ENCODE measurements at places on chromosomes 2 and 18.

GRCh38 chr2:67950919-67951318 lies 111.9 kb downstream of the C1D start:
- DNase-seq = no peak

DNA sequence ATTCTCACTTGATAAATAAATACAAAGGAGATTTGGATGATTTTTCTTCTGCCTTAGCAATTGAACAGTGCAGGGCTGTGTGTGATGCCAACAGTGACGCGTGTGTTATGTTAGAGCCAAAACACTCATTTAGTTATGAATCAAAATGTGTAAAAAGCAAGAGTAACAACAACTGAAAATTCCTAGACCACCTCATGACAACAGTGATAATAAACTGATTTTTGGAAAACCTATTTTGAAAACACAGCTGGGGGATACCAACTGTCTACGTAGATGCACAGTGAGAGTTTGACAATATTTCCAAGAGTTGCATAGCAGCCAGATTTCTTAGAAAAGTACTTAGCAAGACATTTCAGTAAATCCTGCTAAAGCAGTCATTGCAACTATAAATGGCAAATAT lies 323.9 kb downstream of the GALR1 start:
- DNase-seq = no peak

DNA sequence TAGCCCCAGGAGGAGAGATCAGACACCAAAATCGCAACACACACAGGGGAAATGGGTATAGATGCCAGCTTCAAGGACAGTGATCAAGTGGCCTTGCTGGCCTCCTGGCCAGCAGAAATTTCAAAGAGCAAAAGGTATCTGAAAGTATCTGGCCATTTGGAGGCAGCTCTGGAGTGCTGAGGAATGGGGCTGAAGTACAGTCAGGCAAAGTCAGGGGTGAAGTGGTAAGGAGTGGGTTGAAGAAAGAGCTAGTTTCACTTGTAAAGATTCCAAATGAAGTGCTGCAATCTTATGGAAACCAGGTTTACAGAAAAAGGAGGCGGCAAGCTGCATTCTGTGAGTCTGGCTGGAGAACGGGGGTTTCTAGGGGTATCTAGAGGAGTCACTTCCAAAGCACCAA lies 19.2 kb upstream of the PCBP1 start:
- DNase-seq = no peak

- no peak for DNase-seq
These were observed 51.1 kb downstream of the RALBP1 start for GRCh38 chr18:9526458-9526857.

- DNase-seq = no peak
These were observed 625.6 kb downstream of the EPHA4 start for GRCh38 chr2:220946552-220946951.

- DNase-seq = no peak
These were observed 124.9 kb downstream of the CSRNP3 start for GRCh38 chr2:165594231-165594934.

DNA sequence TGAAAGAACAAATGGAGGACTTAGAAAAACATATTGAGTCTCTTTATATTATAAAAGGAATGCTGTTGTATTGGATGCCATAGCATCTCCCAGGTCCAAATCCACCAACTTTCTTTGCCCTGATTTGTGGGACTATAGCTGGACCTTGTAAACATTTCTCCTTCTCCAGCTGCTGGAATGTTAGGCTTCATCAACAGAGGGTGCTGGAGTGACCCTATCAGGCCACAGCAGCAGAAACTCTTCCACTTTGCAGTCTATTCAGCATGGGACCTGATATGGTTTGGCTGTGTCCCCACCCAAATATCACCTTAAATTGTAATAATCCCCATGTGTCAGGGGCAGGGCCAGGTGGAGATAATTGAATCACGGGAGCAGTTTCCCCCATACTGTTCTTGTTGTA lies 138.4 kb upstream of the ARL4C start:
- DNase-seq = no peak

DNA sequence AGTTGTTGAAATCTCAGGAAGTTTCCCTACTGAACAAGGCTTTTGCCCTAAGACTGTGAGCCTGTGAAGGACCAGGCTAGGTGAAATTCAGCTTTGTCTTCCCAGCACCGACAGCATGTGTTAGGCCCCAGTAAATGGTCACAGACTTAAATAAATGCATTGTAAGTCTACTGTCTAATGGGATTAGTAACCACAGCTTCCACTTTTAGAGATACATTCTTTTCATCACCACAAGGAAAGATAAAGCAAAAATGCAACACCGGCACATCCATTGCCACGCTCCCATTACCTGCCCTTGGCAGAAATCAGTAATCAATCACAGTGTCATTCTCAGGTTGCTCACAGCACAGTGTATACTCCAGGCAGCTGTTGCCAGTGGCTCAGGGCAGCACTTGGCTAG lies 59.3 kb downstream of the CRACDL start:
- DNase-seq = no peak

- no peak for DNase-seq
These were observed 14.7 kb upstream of the ARPC2 start for GRCh38 chr2:218202266-218202665.

DNA sequence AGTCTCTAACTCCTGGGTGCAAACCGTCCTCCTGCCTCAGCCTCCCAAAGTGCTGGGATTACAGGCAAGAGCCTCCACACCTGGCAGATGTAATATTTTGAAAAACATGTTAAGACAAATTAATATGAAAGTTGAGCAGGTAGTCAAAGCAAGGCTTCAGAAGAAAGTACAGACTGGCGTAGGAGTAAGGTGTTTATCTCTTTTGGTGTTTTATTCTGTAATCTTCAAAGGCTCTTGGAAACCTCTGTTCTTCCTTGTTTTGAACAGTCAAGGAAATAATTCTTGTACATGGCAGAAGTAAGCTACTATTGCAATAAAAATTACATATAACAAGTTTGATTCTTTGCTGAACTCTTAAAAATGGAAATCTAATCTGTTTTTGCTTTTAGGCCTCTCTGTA lies 5.3 kb downstream of the RNF138 start:
- no peak for DNase-seq

DNA sequence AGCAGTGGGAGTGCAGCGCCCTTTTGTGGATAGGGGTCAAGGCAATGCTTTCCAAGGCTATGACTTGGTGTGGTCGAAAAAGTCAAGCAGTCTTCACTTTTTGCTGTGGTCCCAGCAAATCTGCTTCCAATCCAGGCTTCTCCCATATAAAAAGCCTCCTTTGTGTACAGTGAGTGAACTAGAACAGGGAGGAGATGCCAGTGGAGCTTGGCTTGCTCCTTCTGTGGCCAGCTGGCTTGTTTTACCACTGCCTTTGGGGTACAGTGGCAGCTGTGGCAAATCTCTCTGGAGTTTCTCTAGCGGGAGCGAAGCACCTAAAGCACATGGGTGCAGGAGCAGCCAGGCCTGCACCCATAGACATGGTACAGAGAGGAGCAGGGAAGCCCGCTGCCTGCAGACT lies 103.5 kb downstream of the MSH2 start:
- no peak for DNase-seq

DNA sequence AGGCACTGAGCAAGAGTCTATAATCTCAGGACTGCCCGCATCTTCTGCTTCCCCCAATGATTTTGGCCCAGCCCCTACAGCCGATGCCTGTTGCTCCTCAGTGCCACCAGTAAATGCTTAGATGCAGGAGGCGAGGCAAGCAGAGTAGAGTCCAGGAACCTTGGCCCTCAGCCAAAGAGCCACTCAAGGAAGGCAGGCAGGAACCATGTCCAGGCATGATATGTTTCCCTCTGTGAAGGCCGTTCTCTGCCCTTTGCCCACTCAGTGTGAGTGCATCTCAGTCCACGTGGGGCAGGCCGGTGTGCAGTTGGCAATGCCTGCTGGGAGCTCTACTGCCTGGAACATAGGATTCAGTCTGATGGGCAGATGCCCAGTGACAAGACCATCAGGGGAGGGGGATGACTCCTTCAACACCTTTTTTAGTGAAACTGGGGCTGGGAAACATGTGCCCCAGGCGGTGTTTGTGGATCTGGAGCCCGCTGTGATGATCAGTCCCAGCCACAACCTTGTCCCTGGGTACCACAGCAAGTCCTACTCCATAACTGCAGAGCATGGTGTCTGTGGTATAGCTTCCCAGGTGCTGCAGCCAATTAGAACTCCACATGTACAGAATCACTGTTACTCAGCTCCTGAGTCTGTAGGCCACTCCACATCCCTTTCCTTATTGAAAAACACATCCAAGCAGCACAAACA lies 9.7 kb upstream of the DNAJB2 start:
- peak; percentile 49 for DNase-seq

DNA sequence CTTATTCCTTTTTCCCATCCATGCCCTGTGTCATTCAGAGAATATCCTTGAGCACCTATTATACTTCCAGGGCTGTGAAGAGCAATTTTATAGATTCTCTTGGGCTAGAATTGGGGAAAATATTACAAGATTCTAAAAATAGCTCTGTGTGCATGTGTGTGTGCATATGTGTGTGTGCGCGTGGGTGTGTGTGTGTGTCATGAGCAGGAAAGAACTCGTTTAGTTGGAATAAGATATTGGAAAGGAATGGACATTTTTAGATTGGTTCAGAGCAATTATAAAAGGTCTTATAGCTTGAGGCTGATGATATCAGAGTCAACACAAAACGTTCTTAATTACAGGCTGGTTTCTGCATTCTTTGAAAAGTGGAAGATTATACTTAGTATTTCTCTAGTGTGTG lies 212.1 kb upstream of the COPS8 start:
- no peak for DNase-seq
